ENCODE measurements at places on chromosomes 7 and 10.

GRCh38 chr10:131109726-131110125 is 201.8 kb downstream of the TCERG1L start:
- no peak for DNase-seq

GRCh38 chr10:15346440-15347141 is 24.5 kb downstream of the FAM171A1 start:
- no peak for DNase-seq

DNA sequence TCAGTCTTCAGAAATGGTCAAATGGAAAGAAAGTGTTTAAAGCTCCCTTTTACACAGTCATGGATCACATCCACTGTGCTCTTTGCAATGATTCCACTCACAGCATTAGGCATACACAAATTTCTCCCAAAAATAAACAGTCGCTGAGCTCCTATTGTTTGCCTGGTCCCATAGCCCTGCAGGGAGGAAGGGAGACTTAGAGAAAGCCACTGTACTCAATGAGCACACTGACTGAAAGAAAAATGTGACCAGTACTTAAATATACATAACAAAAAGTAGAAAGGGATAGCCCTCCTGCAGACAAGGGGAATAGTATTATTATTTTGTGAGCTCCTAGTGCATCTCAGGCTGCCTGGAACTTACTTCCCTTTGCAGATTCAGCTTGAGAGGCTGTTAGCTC is 853.2 kb downstream of the GRID1 start:
- no peak for DNase-seq

DNA sequence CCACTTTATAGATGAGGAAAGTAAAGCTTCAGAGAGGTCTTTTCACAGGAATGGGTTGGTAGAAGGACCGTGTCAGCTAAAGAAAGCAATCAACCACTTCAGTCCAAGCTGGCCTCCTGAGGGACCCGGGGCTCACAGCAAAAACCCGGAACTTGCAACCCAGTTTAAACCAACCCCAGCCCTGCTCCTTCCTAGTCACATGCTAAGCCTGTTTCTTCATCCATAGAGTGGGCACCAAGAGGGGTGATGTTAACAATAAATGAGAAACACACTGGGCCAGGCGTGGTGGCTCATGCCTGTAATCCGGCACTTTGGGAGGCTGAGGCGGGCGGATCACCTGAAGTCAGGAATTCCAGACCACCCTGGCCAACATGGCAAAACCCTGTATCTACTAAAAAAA is 12.1 kb upstream of the NPFFR1 start:
- no peak for DNase-seq

DNA sequence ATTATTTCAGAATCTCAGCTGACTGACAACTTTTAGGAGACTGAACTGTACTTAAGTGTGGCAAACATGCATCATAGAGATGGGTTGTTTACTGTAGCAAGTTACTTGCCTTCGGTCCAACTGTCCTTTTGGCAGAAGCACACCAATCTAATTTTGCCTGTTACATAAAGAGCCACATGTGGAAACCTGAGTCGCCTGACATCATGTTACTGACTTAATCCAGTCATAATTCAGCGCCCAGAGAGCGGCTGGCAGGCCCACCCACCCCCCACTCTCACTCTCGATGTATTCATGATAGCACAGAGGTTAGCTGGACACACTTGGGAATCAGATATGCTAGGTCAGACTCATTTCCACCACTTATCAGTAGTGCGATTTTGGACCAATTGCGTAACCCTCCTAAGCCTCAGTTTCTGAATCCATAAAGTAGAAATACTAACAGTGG is 57.3 kb upstream of the CAPZA2 start:
- no peak for DNase-seq

DNA sequence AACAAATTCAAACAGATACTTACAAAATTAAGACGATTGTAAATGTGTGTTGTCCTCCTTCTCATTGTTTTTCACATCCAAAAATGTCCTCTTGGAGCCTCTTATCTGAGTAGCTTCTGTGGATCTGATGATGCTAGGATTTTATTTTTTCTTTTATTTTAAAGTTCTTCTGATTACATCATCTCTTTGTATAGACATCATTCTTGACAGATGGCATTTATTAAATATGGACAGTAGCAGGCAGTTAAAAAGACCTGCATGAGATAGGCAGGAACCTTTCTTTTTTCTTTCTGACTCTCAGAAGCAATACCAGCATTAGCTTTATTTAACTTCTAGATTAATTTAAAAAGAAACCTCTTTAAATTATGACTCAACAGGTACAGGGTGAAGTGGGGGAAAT is at the start of gene RPA3:
TSS of gene RPA3 (minus strand) at position 116 of the 400 bp plus-strand sequence. CDS start 78,189 bp downstream, outside the sequence.
- DNase-seq: no peak

GRCh38 chr10:71314028-71314693 is 4.9 kb upstream of the SLC29A3 start:
- DNase-seq: peak; percentile 86

GRCh38 chr10:24008164-24009091 is 200.5 kb upstream of the KIAA1217 start:
- DNase-seq: no peak

DNA sequence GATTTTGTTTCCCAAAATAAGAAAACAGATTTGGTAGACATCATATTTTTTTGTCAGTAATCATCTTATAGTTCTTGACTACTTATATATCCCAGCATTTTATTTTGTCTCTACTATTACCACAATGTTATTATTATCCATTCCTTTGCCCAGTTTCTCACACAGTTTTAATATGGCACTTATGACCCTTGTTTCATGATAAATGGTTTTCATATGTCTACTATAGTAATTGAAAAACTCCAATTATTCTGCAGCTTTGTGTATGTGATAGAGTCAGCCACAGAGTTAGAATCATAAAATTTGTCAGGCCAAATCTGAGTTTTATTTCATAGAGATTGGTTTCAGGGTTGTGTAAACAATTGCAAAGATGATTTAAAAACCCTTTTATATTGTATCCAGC is 203.9 kb downstream of the MALRD1 start:
- DNase-seq: no peak

DNA sequence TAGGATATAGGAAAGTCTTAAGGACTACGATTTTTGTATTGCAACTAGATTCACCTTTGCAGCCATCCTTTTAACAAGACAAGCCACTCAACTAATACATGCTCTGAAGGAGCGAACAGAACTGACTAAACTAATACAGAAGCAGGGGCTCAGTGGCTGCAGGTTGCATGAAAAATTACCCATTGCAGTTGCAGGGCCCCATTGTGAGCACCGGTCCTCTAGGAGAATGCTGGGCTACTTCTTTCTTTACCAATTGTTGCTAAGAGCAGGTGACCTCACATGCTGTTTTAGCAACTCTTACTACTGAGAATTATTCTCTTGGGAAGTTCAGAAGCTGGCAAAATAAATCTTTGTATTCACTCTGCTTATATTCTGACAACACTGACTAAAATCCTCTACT is 64.0 kb upstream of the ANKRD1 start:
- DNase-seq: no peak

DNA sequence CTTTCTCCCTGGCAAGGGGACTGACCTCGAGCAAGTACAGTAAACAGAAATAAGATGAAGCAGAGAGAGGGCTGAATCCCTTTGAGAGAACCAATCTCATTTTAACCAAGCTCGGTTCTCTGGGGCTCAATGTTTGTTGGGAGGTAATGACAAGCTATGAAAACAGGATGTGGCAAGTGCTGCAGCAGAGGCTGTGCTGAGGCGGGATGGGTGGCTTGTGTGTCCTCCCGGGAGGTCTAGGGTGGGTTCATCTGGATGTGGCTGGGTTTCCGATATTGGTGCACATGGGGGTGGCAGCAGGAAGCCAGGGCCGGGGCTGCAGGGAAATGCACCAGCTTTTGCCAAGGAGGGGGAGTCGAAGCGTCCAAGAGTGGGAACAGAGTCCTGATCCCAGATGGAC is 84.5 kb downstream of the AOAH start:
- DNase-seq: no peak

DNA sequence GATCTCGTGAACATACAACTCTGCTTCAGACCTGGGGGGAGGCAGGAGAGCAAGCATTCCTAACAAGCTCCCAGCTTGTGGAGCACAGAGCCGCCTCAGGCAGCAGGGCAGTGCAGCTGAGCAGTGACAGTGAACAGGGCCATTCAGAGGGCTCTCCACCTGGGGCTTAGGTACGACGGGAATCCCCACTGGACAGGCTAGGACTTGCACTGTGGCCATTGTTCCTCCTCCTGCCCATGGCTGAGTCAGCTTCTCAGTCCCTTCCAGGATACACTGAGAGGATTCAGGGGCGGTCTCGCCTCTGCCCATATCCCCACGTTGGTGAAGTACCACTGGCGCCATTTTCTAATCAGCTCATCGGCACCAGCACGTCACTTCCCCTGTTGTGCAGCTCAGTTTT is 71.1 kb downstream of the FIGNL1 start:
- DNase-seq: no peak

DNA sequence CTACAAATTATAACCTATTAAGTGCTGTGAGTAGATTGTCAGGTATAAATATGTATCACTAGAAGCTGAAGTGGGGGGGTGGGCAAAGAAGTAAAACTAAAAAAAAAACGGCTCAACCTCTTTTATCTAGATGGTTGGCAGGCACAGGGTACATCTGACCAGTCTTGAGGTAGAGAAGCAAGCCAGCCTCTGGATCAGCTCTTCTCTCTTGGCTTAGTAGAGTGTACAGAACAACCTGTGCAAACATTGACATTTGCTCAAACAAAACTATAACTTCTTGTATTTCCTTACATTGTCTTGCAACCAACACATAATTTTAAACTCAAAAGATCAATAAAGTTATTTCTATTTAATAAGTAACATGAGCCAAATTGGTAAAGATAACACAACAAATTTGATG is 25.6 kb downstream of the DNA2 start:
- no peak for DNase-seq

- no peak for DNase-seq
Observed at GRCh38 chr10:117865945-117866344, 180.8 kb downstream of the RAB11FIP2 start.

DNA sequence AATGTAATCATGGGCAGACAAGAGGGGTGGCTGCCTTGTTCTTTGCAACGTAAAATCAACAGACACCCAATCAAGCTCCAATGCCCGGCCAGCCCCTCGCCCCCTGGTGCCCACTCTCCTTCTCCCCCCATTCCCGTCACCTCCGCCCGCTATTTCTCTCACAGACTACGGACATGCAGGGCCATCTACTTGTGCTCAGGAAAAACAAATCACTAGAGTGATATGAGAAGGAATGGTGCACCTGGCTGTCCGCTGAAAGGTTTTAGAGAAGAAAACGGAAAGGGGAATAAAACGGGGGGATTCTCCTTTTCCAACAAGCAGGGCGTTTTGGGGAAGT is 396 bp downstream of the GRM8 start:
- DNase-seq: no peak

GRCh38 chr10:89829887-89830269 is 128.5 kb downstream of the KIF20B start:
- DNase-seq: no peak

DNA sequence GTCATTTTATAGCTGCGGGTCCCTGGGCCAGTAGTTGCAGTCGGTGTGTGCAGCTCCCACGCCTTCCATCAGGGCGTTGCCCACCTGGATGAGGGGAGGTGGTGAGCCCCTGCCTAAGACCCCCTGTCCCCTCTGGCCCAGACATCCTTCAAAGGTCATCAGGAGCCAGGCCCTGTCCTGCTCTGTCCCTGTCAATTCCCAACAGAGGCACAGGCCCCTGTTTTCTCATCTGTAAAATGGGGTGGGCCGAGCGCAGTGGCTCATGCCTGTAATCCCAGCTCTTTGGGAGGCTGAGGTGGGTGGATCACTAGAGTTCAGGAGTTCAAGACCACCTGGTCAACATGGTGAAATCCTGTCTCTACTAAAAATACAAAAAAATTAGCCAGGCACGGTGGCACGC is 128.5 kb upstream of the TNRC18 start:
- DNase-seq: no peak

DNA sequence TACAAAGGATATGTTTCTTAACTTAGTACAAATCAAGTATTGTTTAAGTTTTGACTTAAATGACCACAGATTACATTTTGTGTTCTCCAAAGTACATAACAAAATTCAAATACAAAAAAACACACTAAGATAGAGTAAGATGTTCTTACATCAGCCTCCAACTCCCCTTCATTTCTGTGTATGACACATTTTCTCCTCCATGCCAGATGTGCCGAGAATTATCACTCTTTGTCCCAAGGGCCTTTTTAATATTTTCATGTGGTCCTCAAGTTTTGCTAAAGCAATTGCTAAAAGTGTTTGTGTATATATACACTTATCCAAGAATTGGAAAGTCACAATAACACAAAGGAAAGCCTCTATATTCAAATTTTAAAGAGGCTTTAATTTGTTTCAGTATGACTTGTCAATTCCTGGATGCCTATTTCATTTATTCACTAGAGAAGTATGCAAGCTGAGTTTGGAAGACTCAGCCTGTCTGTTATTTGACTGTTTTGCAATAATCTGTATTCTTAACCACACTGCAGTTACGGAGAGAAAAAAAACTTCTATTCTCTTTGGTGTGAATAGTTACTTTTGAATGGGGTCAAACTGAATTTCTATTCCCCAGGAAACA is 586.4 kb upstream of the SEMA3D start:
- DNase-seq: no peak

DNA sequence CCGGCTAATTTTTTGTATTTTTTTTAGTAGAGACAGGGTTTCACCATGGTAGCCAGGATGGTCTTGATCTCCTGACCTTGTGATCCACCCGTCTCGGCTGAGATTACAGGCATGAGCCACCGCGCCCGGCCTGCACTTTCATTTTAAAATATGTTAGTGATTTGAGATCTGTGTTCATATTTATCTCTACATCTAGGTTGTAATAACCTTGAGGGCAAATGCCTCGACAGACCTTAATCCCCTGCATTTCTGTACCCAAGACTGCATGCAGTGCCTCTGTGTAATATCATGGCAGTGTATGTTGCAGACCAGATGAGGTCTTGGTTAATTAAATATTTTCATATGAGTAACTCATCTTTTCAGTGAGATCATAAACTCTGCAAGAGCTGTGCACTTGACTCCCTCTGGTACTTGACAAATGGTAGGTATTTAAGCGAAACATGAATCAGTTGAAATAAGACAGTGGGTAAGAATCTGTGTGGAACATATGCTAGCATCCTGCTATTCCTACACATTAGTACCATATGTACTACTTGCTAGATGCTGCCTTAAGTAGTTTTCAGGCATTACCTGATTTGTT is 673.9 kb upstream of the ANKRD30A start:
- DNase-seq: no peak

DNA sequence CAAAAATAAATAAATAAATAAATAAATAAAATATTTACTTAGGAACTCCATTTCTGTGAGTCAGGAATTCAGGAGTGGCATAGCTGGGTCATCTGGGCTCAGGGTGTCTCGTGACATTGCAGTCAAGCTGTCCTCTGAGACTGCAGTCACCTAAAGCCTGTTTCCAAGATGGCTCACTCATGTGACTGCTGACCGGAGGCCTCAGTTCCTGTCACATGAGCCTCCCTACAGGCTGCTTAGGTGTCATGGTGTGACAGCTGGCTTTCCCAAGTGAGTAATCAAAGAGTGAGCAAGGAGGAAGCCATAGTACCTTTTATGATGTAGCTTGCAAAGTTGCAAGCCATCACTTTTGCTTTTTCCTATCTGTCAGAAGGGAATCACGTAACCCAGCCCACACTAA is 128.6 kb upstream of the KCTD7 start:
- DNase-seq: no peak

All from GM13976 (cell line).